GM23338 (cell line): ENCODE measurements at places on chromosomes 11 and 22. TPM values are rescaled to one million over a fixed set of nuclear protein-coding genes. Genes with fewer than 3 reads are reported as not detected.

GRCh38 chr11:119423509-119424254 lies 710 bp upstream of the THY1 start:
- H3K27ac ChIP-seq = no peak overlapping the region
- no peaks in the 10 kb centered on the region for H3K27me3 ChIP-seq
- H3K36me3 ChIP-seq = peaks cover 20% of the 10 kb centered on the region
- no peak for DNase-seq
- peak overlapping the region; percentile 78 for H3K4me3 ChIP-seq

The HTR3A gene
- 8.1 and 9.7 TPM in 2 replicates for total RNA-seq

GRCh38 chr11:88508418-88508758 lies 170.9 kb upstream of the CTSC start:
- peaks cover 31% of the 10 kb centered on the region for H3K4me1 ChIP-seq
- no peak overlapping the region for H3K27ac ChIP-seq
- H3K4me3 ChIP-seq = peak overlapping the region; percentile 66
- H3K36me3 ChIP-seq = no peaks in the 10 kb centered on the region
- DNase-seq = no peak
- H3K27me3 ChIP-seq = peaks cover 36% of the 10 kb centered on the region

DNA sequence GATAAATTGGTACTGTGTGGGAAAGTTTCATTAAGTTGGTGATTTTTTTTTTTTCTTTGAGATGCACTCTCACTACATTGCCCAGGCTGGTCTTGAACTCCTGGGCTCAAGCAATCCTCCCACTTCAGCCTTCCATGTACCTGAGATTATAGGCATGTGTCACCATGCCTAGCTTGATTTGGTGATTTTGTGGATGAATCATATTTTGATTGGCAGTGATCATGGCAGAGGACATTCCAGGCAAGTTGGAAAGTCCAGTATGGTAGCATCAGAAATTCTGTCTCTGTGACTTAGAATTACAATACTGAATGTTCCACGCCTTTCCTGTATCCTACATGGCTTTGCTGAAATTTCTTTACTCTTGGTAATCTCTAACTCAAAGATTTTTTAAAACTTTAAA lies 49.4 kb downstream of the HORMAD2 start:
- H3K27ac ChIP-seq = no peak overlapping the region
- H3K4me3 ChIP-seq = no peak overlapping the region
- no peaks in the 10 kb centered on the region for H3K4me1 ChIP-seq

DNA sequence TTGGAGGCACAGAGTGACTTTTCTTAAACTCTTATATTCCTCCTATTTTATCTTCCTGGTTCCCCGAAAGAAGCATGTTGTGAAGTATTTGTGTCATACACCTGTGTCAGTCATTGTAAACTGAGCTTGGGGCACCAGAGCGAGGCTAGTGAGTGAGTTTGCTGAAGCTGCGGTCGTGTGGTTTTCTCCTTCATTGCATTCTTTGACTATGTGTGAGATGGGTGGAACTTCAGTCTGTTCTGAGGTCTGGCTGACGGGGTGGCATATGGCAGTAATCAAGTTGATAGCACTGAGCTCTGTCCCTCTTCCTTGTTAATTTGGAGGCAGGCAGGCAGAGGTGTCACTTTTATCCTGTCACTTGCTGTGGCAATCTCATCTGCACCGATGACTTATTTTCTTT lies 4.2 kb downstream of the VPS26B start:
- no peak for DNase-seq
- no peaks in the 10 kb centered on the region for H3K36me3 ChIP-seq

DNA sequence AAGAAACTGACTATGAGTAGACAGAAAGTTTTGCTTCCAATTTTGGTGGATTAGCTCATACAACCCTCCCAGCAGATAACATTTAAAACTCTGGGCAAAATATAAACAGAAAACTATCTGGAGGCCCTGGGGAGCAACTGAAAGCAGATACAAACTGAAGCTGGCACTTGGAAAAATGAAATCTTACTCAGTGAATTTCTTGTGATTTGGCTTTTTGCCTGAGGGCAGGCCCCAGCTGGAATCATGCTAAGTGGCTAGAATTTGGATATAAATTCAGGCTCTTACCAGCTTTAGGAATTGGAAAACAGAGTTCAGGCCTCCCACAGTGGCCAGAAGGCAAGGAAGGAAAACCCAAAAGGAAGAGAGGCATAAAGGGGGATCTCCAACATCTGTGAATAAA lies 85.8 kb downstream of the EFCAB6 start:
- DNase-seq = no peak
- no peaks in the 10 kb centered on the region for H3K36me3 ChIP-seq
- no peaks in the 10 kb centered on the region for H3K27me3 ChIP-seq
- H3K27ac ChIP-seq = 0 out of 2 replicates have a peak overlapping the region, but pooled peaks have one; percentile 18
- H3K4me1 ChIP-seq = peaks cover 19% of the 10 kb centered on the region

- H3K27me3 ChIP-seq = no peaks in the 10 kb centered on the region
- no peak overlapping the region for H3K27ac ChIP-seq
Observed at GRCh38 chr11:31110830-31111229, 258.7 kb downstream of the DCDC1 start.

GRCh38 chr11:9662273-9662672 lies 1.6 kb upstream of the SWAP70 start:
- no peaks in the 10 kb centered on the region for H3K27me3 ChIP-seq
- peaks cover 8% of the 10 kb centered on the region; the same call in 1 of the 2 replicates for H3K4me1 ChIP-seq
- DNase-seq = no peak
- H3K36me3 ChIP-seq = no peaks in the 10 kb centered on the region
- H3K27ac ChIP-seq = no peak overlapping the region

DNA sequence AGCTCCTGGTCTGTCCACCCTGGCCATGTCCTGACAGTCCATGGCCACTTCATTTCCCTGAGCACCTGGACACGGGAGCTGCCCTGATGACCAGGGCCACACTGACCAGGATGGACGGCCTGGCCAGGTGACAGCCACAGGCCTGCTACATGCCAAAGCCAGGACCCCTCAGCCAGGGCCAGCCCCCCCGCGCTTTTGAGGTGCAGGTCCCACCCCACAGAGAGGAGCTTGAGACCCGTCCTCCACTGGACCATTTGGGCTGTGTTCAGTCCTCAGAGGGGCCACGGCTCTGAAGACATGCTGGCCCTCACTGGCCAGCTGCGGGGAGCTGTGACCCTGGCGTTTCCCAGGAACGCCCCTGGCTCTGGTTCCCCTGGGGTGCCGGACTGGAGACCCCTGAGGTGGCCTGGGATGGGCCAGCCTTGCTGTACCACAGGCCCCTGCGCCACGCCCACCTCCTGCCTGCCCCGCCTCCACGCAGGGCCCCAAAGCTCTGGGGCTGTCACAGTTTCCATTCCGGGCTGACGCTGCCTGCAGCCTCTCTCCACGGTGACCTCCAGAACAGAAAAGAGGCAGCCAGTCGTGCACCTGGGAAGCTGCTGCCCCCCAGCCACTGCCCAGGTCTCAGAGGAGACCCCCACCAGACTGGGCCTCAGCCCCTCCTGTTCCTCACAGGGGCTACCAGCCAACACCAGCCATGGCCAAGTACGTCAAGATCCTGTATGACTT lies 18.2 kb downstream of the EPS8L2 start:
- H3K4me3 ChIP-seq = no peak overlapping the region
- peak; percentile 55 for DNase-seq
- no peaks in the 10 kb centered on the region for H3K27me3 ChIP-seq
- H3K36me3 ChIP-seq = no peaks in the 10 kb centered on the region
- peaks cover 6% of the 10 kb centered on the region for H3K4me1 ChIP-seq

The DTX4 gene
- 13.8 and 14.7 TPM in 2 replicates for total RNA-seq

The GRM5 gene
- total RNA-seq = 0.23 and 0.45 TPM in 2 replicates

The RFPL1 gene
- total RNA-seq = not detected in 2 replicates

The RIN1 gene
- 3.7 and 8.2 TPM in 2 replicates for total RNA-seq

The RIC3 gene
- 17.8 and 27.4 TPM in 2 replicates for total RNA-seq

DNA sequence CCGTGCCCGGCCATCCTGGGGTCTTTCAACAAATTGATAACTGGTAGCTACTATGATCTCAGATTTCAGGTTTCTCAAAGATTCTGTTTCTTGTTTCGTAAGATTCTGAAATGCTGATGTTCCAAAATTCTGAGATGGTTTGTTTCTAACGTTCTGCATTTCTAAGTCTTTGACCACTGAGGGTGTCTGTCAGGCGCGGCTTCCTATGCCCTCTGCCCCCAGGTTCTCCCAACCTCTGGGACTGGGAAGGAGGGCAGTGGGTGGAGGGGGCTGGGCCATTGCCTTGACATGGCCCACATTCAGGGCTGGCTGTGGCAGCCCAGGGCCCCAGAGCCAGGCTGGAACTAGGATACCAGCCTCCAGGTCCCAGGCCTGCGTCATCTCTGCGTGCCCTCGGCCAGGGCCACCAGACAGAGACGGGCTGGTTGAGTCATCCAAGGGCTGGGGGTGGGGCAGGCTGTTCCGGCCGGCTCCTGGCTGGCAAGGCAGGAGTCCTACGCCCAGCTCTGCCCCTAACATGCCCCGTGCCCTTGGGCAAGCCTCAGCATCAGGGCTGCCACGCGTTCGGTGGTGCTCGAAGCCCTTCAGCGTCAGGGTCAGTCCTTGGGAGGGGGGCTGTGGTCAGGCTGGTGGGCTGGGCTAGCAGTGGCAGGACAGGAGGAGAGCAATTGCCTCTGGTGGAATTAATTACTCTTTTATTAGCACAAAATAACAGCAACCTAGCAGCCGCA lies 5.2 kb downstream of the TMEM134 start:
- no peak overlapping the region for H3K27ac ChIP-seq
- H3K27me3 ChIP-seq = no peaks in the 10 kb centered on the region
- H3K4me1 ChIP-seq = peaks cover 13% of the 10 kb centered on the region; the same call in 1 of the 2 replicates
- DNase-seq = no peak

The CCND1 gene
- total RNA-seq = 99.1 and 109 TPM in 2 replicates

The AQP11 gene
- total RNA-seq = 1.7 and 1.8 TPM in 2 replicates

DNA sequence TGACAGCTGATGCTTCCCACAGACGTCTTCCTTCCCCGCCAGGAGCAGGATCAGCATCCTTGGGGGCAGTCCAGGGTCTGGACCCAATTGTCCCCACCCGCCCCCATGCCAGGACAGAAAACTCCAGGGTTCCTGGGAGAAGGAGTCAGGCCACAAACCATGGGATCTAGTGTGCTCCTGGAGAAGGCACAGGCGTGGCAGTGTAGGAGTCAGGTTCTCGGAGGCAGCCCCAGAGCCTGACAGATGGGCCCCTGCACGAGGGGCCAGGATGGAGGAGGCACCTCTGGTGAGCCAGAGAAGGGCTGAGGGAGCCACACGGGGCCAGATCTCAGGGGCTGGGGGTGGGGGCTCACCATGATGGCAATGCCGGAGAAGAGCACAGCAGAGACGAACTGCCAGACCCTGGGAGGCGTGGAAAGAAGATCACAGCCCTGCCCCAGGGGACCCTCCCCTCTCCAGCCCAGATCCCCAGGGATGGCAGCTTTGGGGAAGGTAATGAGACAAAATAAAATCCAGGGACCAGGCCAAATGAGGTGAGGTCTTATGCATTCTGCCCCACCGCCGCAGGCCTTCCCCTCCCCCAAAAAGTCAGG lies 13.6 kb downstream of the TP53I11 start:
- H3K4me3 ChIP-seq = no peak overlapping the region
- DNase-seq = no peak
- H3K27ac ChIP-seq = no peak overlapping the region
- H3K36me3 ChIP-seq = no peaks in the 10 kb centered on the region
- H3K27me3 ChIP-seq = no peaks in the 10 kb centered on the region
- H3K4me1 ChIP-seq = peaks cover 4% of the 10 kb centered on the region; the same call in 1 of the 2 replicates

DNA sequence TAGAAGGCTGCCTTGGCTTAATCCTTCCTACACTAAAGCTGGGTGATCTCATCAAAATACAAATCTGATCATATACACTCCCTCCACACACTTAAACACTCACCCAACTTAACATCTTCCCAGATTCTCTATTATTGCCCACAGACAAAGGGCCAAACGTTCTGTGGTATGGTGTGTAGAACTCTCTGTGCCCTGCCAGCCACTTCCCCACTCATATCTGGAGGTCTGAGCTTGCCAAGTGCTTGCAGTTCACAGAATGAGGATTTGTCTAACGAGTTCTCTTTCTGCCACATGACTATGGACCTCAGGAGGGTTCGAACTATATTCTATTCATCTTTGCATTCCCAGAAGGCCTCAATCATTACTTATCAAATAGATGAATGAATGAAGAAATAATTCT lies 77.6 kb downstream of the MPPED2 start:
- H3K36me3 ChIP-seq = no peaks in the 10 kb centered on the region
- no peak overlapping the region for H3K27ac ChIP-seq
- H3K4me3 ChIP-seq = no peak overlapping the region
- H3K27me3 ChIP-seq = no peaks in the 10 kb centered on the region

GRCh38 chr11:47003180-47003877 lies 66.8 kb downstream of the CSTPP1 start:
- no peak overlapping the region for H3K4me3 ChIP-seq
- no peaks in the 10 kb centered on the region for H3K4me1 ChIP-seq
- no peaks in the 10 kb centered on the region for H3K36me3 ChIP-seq
- DNase-seq = no peak
- no peak overlapping the region for H3K27ac ChIP-seq
- H3K27me3 ChIP-seq = no peaks in the 10 kb centered on the region

The PGA3 gene
- total RNA-seq = not detected in 2 replicates

The CXCR5 gene
- not detected in 2 replicates for total RNA-seq

GRCh38 chr11:8765294-8765693 lies 82.7 kb downstream of the RPL27A start:
- peaks cover 14% of the 10 kb centered on the region for H3K4me1 ChIP-seq
- no peak overlapping the region for H3K4me3 ChIP-seq
- H3K36me3 ChIP-seq = no peaks in the 10 kb centered on the region
- no peak for DNase-seq

GRCh38 chr22:41459431-41459830 lies 9.1 kb downstream of the PHF5A start:
- no peak overlapping the region for H3K27ac ChIP-seq
- no peaks in the 10 kb centered on the region for H3K27me3 ChIP-seq
- H3K4me3 ChIP-seq = no peak overlapping the region
- no peak for DNase-seq
- H3K36me3 ChIP-seq = peaks cover 39% of the 10 kb centered on the region

DNA sequence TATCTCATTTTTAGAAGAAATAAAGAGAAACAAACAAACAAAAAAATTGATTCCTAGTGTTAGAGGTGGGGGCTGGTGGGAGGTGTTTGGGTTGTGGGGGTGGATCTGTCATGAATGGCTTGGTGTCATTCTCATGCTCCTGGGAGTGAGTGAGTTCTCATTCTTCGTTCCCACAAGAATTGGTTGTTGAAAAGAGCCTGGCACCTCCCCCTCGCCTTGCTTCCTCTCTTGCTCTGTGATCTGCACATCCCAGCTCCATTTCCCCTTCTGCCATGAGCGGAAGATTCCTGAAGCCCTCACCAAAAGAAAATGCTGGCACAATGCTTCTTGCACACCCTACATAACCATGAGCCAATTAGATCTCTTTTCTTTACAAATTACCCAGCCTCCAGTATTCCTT lies 277.8 kb downstream of the ST3GAL4 start:
- DNase-seq = no peak
- no peak overlapping the region for H3K27ac ChIP-seq
- H3K4me1 ChIP-seq = peaks cover 28% of the 10 kb centered on the region
- H3K27me3 ChIP-seq = no peaks in the 10 kb centered on the region
- H3K36me3 ChIP-seq = no peaks in the 10 kb centered on the region
- no peak overlapping the region for H3K4me3 ChIP-seq

DNA sequence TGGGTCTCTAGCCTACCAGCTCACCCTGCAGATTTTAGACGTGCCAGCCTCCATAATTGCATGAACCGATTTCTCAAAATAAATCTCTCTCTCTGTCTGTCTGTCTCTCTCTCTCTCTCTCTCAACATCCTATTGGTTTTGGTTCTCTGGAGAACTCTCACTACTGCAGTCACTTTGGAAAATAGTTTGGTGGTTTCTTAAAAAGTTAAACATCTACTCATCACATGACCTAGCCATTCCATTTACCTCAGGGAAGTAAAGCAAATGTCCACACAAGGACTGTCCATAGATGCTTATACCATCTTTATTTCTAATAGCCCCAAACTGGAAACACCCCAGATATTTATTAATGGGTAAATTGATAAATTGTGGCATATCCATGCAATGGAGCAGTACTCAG lies 119.5 kb downstream of the SNX19 start:
- H3K36me3 ChIP-seq = no peaks in the 10 kb centered on the region
- DNase-seq = no peak
- no peaks in the 10 kb centered on the region for H3K27me3 ChIP-seq
- no peaks in the 10 kb centered on the region for H3K4me1 ChIP-seq
- no peak overlapping the region for H3K27ac ChIP-seq
